ENCODE measurements at places on chromosomes 2 and 18.

- DNase-seq, result no peak
Measured at GRCh38 chr2:151845481-151845880, 17.3 kb upstream of the ARL5A start.

GRCh38 chr2:151716721-151717120, 17.6 kb downstream of the NEB start:
- no peak for DNase-seq

- DNase-seq, result no peak
Measured at GRCh38 chr2:127610561-127610960, 35.4 kb upstream of the GPR17 start.

GRCh38 chr2:182360663-182361260, 66.1 kb downstream of the PDE1A start:
- no peak for DNase-seq

- no peak for DNase-seq
Measured at GRCh38 chr18:55232506-55232905, 273.2 kb upstream of the CCDC68 start.

DNA sequence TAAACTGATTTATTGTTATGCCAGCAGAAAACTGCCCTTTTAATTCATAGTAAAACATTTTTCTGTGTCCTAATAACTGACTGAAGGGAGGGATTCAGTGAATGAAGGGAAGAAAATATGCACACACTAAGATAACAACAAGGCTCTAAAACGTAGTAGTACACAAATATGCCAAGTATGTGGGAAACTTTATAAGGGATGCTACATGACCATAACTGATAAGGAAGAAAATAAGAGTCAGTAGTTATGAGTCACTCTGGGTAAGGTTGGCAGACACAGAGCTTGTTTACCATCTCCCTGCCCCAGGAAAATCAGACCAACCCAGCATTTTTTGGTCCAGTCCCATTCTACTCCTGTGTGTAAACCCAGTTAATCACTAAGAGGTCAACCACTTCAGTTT, 124.2 kb downstream of the RPRM start:
- no peak for DNase-seq

GRCh38 chr2:227629435-227629834, 12.1 kb downstream of the SCYGR4 start:
- DNase-seq, result no peak

DNA sequence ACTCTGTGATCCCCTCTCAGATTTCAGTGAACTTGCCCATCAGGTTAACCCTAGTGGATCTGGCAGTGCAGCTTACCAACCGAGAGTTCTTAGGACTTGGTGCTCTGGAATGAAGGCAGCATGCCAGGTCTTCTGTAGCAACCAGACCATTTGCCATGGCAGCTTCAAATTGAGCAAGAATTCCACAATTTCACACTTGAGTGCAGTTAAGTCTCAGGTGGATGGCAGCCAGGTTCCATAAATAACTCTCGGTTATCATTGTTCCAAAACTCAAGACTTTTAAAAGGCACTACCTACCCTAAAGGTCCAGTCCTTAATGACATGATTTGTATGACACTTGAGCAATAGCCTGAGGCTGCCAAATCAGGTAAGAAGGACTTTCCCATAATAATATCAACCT, 48.1 kb downstream of the GALNT3 start:
- DNase-seq, result no peak

DNA sequence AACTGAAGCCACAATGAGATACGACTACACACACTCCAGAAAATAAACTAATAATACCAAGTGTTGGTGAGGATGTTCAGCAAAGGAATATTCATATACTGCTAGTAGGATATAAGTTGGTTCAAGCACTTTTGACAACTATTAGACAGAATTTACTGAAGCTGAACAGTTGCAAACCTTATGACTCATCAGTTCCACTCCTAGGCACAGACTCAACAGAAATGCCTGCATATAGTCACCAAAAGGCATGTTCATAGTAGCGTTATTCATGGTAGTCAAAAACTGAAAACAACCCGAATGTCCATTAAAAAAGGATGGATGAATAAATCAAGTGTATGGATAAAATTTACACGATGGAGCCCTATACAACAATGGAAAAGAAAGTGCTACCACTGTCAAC, 232.0 kb downstream of the ANAPC1 start:
- DNase-seq, result no peak

DNA sequence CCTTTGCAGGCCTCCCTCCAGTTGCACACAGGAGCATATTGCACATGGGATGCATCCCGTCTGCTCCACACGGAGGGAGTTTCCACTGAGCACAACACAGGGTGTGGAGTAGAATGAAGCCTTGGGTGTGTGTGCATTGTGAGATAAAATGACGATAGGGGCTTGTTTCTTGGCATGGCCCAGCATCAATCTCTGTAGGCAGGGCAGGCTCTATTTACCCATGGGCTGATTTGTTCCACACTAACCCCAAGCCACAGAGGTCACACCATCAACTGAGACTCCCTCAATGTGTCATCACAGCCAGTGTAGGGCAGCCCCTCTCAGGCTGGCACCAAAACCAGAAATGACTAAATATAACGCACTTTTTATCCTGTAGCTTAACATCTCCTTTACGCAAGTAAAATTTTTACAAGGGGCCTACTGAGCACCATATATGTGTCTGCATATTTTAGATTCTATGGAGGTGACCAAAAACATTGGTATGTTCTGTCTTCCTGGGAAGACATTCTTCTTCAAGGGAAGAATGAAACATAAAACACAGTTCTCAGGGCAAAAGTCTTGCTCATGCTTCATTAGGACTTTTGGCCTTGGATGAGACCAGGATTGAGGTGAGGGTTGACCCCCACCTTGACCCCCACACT, 2.7 kb upstream of the GKN1 start:
- DNase-seq, result no peak

DNA sequence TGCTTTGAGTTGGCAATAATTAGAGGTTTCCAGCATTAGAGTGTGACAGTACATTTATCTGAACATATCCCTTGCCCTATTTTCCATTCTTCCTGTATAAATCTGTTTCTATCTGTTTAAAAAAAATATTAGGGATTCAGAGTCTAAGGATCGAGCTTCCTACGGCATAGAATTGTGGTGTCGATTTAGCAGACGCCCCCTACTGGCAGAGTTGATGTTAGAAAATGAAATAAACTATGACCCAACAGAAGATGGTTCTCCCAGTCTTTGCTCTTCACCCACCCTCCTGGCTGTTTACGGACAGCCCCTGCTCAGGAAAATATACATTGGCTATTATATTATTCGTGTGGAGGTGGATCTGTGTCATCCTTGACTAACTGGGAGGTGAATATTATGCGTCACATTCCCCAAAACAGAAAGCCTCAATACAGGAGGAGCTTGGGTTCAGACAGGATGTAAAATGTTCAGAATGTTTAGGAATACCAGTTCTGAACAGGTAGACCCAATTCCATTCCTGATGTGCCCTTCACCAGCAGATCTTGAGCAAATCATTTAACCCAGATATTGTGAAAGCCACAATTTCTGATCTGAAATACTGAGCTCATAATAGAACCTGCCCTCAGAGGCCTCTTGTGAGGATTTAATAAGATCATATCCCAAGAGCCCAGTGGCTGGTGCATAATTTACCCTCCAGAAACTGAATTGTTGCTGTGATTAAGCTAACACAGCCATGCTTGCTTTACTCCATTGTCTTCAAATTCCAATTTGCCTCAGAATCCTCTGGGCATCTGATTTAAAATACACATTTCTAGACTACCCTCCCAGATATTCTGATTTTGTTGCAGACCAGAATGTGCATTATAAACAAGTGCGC, 10.8 kb upstream of the ERMN start:
- peak; percentile 60 for DNase-seq

DNA sequence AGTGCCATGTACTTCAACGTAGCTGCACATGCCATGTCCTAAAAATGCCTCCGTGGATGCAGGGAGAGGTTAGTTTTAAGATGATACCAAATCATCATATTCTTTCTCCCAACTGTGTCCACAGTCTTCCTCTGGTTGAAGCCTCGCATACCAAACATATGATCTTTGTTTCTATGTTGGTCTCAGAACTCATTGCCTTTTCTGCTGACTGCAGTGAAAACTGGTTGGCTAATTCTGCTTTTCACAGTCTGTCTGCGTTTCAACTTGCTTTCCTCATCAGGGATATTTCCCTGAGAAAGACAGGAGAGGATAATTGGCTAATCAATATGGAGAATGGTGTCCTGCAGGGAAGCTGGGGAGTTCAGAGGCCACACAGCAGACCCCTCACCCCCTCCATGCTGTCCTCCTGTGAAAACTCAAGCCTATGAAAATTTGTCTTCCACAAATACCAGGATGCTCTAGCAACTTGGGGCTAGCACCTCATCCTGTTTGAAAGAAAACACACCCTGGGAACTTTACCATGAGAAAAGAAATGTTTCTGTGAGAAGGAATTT, 192.2 kb upstream of the PXDN start:
- DNase-seq, result no peak

DNA sequence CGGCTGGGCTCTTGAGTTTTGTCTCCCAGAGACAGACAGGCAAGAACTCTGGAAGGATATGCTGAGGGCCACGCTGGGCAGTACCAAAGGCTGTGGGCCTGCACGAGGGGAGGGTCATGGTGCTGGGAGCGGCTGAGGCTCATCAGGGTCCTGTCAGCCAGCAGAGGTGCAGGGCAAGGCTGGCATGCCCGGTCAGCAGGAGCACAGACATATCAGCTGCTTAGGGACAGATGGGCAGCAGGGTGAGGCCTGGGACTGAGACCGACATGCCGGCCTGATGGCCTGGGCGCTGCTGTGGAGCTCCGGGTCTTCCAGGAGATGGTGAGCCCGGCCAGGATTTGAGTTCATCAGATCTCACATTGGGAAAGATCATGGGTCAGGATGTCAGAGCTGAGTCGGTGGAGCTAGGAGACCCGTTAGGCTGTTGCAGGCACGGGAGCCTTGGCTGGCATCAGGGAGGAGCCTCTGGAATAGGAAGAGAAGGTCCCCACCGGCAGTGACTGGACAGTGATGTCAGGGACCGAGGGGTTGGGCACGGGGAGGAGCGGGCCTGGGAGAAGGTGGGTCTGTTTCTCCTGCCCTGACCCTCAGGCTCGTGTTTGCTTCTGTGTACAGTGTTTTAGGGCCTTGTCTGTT, 18.8 kb downstream of the CNDP2 start:
- no peak for DNase-seq

DNA sequence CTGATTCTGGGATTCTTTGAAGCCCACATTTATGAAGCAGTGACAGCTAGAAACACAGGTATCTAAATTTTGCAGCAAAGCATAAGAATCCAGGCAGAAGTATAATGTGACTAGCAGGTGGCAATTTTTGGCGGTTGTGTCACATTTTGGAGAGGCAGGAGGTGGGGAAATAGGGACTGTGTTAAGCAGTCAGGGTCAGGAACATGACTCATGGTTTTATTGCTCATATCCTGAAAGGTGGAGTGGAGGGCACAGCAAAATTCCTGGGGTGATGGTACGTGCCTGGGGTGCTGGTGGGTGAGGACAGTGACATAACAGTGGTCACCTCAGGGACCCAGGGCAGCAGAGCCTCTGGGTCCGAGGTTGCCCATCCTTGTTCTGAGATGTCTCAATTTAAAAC, 63.5 kb upstream of the TTN start:
- DNase-seq, result no peak

GRCh38 chr2:239075918-239076758, 228.3 kb downstream of the TWIST2 start:
- no peak for DNase-seq

DNA sequence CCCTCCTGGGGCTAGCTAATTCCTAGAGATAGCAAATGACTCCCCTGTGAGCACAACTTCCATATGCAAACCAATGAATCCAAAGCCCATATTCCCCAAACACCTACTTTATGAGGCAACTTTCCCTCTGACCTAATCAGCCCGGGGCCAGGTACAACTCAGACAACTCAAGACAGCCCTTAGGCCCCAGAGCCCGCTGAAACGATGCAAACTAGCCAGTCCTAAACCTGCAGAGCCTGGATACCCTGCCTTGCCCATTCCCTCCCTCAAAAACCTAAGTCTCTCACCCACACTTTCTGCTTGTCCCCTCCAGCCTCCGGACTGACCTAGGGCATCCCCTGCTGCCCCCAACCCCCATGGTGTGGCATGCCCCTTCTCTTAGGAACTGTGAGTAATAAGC, 142.8 kb downstream of the ACTR3 start:
- DNase-seq, result no peak

Measured in activated naive CD4-positive, alpha-beta T cell treated with anti-CD3 and anti-CD28 coated beads, Interleukin-2, amount 50 U/mL, for 72 hours (primary cell).